Calu3 (cell line): ENCODE measurements at places on chromosomes 12 and 14. TPM values are rescaled to one million over a fixed set of nuclear protein-coding genes. Genes with fewer than 3 reads are reported as not detected.
A peak's percentile ranks its signal among the peaks of the same experiment; 100 is the strongest.

FBLN5 gene
- 0.39 and 0.90 TPM in 2 replicates for total RNA-seq

- no peak overlapping the region for H3K4me3 ChIP-seq
- H3K27me3 ChIP-seq, result no peaks in the 10 kb centered on the region
- DNase-seq, result no peak
Observed at GRCh38 chr14:61434311-61434710, 112.9 kb downstream of the PRKCH start.

PUS7L gene
- 10.2 and 15.5 TPM in 2 replicates for total RNA-seq

GRCh38 chr14:28759653-28760313 lies 6.8 kb upstream of the FOXG1 start:
- H3K27me3 ChIP-seq, result peaks cover 66% of the 10 kb centered on the region
- peaks cover 15% of the 10 kb centered on the region for H3K4me1 ChIP-seq
- DNase-seq, result no peak
- no peak overlapping the region for H3K4me3 ChIP-seq
- peaks cover 4% of the 10 kb centered on the region for H3K36me3 ChIP-seq

DNA sequence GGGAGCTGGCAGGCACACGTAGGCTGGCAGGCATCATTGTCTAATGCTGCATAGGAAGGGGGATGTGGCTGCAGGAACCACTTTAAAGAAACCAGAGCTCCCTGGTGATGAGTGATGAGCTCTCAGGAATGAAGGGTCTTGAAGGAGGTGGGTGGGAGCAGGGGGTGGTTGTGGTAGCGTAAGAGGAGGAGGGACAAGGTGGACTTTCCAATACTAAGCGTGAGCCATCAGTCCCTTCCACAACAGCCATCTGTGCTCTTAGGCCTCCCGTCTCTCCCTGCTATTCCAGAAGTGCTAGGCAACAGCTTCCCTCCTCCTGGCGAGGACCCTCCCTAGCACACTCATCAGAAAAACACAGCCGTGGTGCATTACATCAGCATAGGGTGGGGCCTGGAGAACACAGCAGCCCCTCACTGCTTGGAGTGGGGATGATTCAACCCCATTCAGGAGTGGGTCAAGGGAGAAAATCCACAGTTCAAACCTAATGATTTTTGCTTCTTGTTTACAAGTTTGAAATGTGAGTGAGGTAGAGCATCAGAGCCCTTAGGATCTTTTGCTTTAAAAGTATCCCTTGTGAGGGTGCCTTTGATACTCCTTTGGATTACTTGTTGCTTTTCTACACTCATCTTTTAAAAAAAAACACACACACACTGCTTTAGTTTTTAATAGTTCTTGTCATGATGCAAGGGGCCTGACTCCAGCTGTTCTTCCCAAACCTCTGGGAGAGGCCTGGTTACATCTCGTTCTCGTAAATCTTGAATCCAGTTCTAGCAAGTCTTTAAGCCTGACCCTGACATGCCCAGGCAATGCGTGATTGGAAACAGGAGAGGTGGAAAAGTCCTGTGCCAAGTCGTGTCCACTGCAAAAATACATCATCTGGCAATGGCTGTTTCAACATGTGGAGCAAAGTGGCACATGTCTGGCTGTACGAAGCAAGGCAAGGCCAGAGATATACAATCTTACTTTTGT lies 356.4 kb upstream of the DDHD1 start:
- peaks cover 49% of the 10 kb centered on the region for H3K27me3 ChIP-seq
- H3K4me1 ChIP-seq, result no peaks in the 10 kb centered on the region
- no peak overlapping the region for H3K27ac ChIP-seq
- H3K36me3 ChIP-seq, result no peaks in the 10 kb centered on the region
- DNase-seq, result no peak
- no peak overlapping the region for H3K4me3 ChIP-seq

- H3K4me1 ChIP-seq, result peaks cover 2% of the 10 kb centered on the region
- no peak overlapping the region for H3K27ac ChIP-seq
- no peaks in the 10 kb centered on the region for H3K27me3 ChIP-seq
- H3K4me3 ChIP-seq, result no peak overlapping the region
Observed at GRCh38 chr12:40158592-40159111, 52.8 kb upstream of the SLC2A13 start.

TMEM229B gene
- 0.76 and 2.5 TPM in 2 replicates for total RNA-seq

HSPB8 gene
- total RNA-seq, result 2.0 and 2.6 TPM in 2 replicates

NAA30 gene
- total RNA-seq, result 16.0 and 17.2 TPM in 2 replicates

GRCh38 chr12:54988402-54989054 lies 4.0 kb upstream of the TESPA1 start:
- peaks cover 73% of the 10 kb centered on the region for H3K27me3 ChIP-seq
- H3K4me1 ChIP-seq, result no peaks in the 10 kb centered on the region
- no peaks in the 10 kb centered on the region for H3K36me3 ChIP-seq
- no peak overlapping the region for H3K4me3 ChIP-seq
- DNase-seq, result peak; percentile 19
- H3K27ac ChIP-seq, result no peak overlapping the region

DNA sequence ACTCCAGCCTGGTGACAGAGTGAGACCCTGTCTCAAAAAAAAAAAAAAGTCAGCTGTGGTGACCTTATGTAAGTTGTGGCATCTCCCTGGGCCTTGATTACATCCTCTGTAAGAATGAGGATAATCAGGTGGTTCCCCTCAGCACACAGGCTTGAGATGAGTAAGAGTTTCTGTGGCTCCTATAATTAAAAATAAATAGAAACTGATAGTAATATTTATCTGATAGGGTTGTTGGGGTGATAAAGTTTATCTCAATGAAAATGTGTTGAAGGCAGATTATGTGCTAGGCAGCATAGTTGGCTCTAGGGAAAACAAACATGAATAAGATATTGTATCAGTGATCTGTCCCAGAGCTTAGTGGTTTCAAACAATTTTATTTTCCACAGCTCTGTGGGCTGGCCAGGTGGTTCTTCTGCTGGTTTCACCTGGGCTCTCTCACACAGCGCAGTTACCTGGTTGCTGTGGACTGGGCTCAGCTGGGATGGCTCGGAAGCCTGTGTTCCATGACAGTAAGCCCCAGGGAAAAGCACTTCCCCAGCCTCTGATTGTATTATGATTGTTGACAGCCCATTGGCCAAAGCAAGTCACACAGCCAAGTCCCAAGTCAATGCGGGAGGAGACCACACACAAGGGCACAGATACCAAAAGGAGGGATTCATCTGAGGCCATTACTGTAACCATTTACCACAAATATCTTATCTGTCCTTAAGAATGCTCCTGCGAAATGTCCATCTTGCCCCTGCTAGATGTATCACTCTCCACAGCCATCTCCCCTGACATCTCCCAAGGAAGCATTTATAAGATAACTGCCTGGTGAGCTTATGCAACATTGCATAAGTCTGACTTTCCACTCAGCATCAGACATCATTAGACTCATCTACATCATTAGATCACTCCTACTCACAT lies 151.7 kb downstream of the NUAK1 start:
- H3K36me3 ChIP-seq, result no peaks in the 10 kb centered on the region
- H3K27me3 ChIP-seq, result peaks cover 52% of the 10 kb centered on the region
- no peak overlapping the region for H3K27ac ChIP-seq
- no peak overlapping the region for H3K4me3 ChIP-seq
- no peaks in the 10 kb centered on the region for H3K4me1 ChIP-seq

KRT71 gene
- not detected in 2 replicates for total RNA-seq

EXOC3L4 gene
- 10.9 and 13.5 TPM in 2 replicates for total RNA-seq

DNA sequence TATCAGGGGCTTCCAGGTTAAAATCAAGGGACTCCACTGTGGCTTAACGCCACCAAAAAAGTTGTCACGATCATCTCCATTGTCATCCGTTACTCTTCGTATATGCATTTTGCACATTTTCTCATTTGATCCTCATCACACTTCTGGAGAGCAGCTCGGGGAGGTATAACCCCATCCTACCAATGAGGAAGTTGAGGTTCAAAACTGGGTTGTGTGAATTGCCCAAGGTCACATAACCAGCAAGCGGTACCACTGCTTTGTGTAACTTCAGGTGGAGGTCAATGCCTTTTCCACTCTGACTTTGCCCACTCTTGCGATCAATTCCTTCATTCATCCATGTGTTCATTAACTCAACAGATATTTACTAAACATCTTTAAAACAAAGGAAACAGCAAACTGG lies 71.1 kb upstream of the CCND2 start:
- DNase-seq, result no peak
- no peak overlapping the region for H3K4me3 ChIP-seq
- H3K27me3 ChIP-seq, result peaks cover 53% of the 10 kb centered on the region
- H3K27ac ChIP-seq, result no peak overlapping the region

GRCh38 chr12:52121824-52122539 lies 42.5 kb downstream of the SMIM41 start:
- H3K4me1 ChIP-seq, result peaks cover 16% of the 10 kb centered on the region
- H3K27me3 ChIP-seq, result peaks cover 27% of the 10 kb centered on the region
- peak; percentile 65 for DNase-seq
- no peak overlapping the region for H3K27ac ChIP-seq

- H3K4me1 ChIP-seq, result peaks cover 24% of the 10 kb centered on the region
- peaks cover 7% of the 10 kb centered on the region for H3K36me3 ChIP-seq
- no peak for DNase-seq
Observed at GRCh38 chr14:55814873-55815272, 234.9 kb downstream of the KTN1 start.

GRCh38 chr12:40691913-40692764 lies at the start of gene CNTN1:
Gene CNTN1 (plus strand): TSS chr12:40692439.
- H3K4me3 ChIP-seq, result no peak within 1 kb of the TSS
- H3K36me3 ChIP-seq, result no peaks in the 10 kb centered on the region
- H3K27ac ChIP-seq, result no peak within 1 kb of the TSS
- peaks cover 7% of the 10 kb centered on the region for H3K4me1 ChIP-seq
- no peak for DNase-seq

- H3K4me3 ChIP-seq, result no peak overlapping the region
- no peaks in the 10 kb centered on the region for H3K27me3 ChIP-seq
- DNase-seq, result no peak
- no peaks in the 10 kb centered on the region for H3K36me3 ChIP-seq
Observed at GRCh38 chr14:55572578-55572977, 7.4 kb upstream of the KTN1 start.

MUCL1 gene
- not detected in 2 replicates for total RNA-seq

GDF3 gene
- total RNA-seq, result not detected in 2 replicates

RARG gene
- total RNA-seq, result 36.7 and 43.0 TPM in 2 replicates

DNA sequence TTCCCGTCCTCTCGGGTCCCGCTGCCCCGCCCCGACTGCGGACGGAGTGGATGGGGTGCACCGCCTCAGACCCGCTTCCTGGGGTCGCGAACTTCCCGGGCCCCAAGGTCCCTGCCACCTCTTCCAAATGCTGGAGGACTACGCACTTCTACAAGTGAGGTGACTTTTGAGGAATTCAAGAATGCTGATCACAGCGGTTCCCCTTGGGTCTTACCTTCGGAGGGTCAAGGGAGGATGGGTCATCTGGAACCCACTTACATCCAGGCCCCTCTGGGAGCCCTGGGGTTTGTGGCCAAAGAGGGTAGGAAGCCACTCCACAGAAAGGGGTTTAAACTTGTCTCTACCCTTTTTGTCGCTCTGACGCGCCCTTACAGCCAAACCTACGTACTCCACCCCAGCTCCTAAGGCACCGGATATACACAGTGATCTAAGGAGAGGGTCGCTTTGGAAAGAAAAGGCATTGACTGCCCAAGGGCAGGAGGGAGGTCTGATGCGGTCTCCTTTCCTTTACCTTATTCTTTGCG lies 532 bp upstream of the PRKD1 start:
- peaks cover 24% of the 10 kb centered on the region for H3K36me3 ChIP-seq
- no peak for DNase-seq
- peaks cover 36% of the 10 kb centered on the region for H3K4me1 ChIP-seq
- no peak overlapping the region for H3K27ac ChIP-seq
- H3K4me3 ChIP-seq, result no peak overlapping the region

DNA sequence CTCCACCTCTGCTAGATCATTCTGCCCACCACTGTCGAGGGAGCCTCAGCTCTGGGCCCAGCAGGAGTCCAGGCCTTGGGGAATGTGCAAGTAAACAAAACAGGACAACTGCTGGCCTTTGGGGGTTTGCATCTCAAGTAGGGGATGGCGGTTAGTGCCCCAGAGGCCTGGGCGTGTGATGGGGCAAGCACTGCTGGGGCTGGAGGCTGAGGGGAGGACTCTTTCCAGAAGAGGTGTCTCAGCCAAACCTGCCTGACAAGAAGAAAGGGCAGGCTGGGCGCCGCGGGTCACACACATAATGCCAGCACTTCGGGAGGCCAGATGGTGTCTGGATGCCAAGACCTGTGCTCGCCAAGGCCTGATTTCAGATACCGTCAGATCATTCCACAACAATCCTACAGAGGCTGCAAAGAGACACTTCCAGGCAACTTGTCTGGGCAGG lies 8.6 kb upstream of the ALDH2 start:
- no peaks in the 10 kb centered on the region for H3K27me3 ChIP-seq
- DNase-seq, result no peak
- no peaks in the 10 kb centered on the region for H3K36me3 ChIP-seq
- no peak overlapping the region for H3K27ac ChIP-seq
- H3K4me3 ChIP-seq, result no peak overlapping the region

DNA sequence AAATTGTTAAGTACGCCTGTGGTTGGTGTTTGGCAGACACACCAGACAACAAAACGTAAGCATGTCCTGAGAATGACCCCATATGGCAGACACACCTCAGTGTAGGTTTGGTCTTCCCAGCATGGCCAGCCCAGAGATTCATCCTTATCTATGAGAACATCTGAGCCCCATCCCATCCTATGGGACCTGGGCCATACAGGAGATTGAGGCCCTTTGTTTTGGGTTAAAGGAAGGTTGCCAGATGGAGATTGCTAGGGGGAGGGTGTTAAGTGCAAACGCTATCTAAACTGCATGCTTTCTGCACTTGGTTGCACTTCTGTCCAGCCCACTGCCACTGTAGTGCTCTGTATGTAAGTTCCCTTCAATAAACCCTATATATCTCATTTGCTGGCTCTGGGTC lies 4.1 kb upstream of the PCNX4 start:
- H3K27ac ChIP-seq, result no peak overlapping the region
- H3K36me3 ChIP-seq, result peaks cover 20% of the 10 kb centered on the region
- no peak for DNase-seq
- H3K4me1 ChIP-seq, result no peaks in the 10 kb centered on the region
- no peaks in the 10 kb centered on the region for H3K27me3 ChIP-seq

- H3K4me3 ChIP-seq, result peak overlapping the region; percentile 50
- H3K4me1 ChIP-seq, result peaks cover 52% of the 10 kb centered on the region
- DNase-seq, result no peak
- peak overlapping the region; percentile 75 for H3K27ac ChIP-seq
- H3K36me3 ChIP-seq, result peaks cover 93% of the 10 kb centered on the region
Observed at GRCh38 chr12:119673634-119674033, 5.7 kb downstream of the PRKAB1 start.

GRCh38 chr12:115370650-115371049 lies 686.7 kb upstream of the TBX3 start:
- no peak overlapping the region for H3K27ac ChIP-seq
- DNase-seq, result no peak
- no peaks in the 10 kb centered on the region for H3K4me1 ChIP-seq
- no peaks in the 10 kb centered on the region for H3K27me3 ChIP-seq

DNA sequence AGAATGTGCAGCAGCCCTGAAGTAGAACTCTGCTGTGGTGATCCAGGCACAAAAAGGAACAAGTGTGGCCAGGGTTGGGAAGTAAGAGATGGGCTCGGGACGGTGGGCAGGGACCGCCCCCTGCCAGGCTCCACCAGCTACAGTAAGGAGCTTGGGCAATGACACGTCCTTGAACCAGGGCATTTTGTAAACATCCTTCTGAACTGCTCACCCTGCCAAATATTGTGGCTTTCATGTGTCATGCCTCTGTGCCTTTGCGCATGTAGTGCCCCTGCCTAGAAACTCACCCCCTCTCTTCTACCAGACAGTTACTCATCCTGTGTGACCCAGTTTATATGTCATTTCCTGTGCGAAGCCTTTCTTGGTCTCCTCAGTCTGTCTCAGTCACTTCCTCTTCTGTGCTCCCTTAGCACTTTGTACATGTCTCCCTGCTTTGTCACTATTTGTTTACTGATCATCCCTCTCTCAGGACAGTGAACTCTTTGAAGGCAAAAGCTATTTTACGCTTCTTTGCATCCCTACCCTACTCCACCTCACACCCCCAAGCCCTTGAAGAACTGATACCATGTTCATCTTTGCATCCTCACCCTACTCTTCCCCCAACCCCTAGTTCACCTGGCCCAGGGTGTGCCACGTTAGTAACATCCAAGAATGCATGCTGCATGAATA lies 108.9 kb upstream of the PLEKHG7 start:
- no peaks in the 10 kb centered on the region for H3K36me3 ChIP-seq
- DNase-seq, result peak; percentile 30
- peaks cover 46% of the 10 kb centered on the region for H3K4me1 ChIP-seq
- H3K27me3 ChIP-seq, result no peaks in the 10 kb centered on the region
- peak overlapping the region; percentile 45 for H3K27ac ChIP-seq
